RWPE1 (cell line): ENCODE measurements at places on chromosomes 13 and 19.

- no peak for DNase-seq
These were observed 415.4 kb upstream of the KLHL1 start for GRCh38 chr13:70523622-70524021.

GRCh38 chr19:4096049-4096892 is 27.7 kb downstream of the MAP2K2 start:
- DNase-seq = no peak

DNA sequence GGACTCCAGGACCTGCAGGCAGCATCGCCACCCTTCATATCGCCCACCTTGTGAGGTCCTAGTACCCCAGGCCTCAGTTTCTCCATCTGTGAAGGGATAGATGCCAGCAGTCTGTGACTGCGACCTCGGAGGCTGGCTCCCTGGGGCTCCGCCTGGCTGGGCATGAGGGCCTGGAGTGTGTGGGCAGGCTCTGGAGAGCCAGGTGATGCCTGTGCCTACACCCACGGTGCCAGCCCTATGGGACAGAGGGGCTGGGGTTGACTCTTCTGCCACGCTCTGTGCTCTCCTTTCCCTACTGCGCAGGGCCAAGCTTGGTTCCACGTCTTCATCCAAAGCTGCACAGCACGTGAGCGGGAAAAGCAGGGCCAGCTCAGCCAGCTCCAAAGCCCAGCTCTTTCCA is 26.0 kb upstream of the NFIC start:
- no peak for DNase-seq

DNA sequence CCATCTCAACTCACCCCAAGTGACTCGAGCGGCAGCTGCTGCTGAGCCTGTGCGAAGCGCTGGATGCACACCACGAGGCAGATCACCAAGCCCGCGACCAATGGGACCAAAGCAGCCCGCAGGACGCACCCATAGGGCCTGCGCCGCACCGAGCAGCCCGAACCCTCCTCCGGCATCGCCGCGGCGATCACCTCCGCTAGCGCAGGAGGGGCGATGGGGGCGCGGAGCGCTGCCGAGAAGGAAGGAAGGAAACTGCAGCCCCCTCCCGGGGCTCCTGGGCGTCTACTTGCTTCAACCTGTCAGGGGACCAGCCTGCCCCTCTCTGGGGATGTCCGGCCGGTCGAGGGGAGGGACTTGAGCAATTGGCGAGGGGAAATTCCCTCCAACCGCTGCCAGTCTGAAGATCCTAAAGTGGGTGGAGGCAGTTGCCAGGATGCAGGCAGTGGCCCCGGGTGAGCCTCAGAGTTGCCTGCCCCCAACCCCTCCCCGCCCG is at the start of gene CD70:
TSS of gene CD70 (minus strand) at position 324 of the 493 bp plus-strand sequence. CDS start at position 176, 148 bp downstream.
- DNase-seq = peak; percentile 48

GRCh38 chr13:100535426-100536135 is 53.0 kb downstream of the GGACT start:
- no peak for DNase-seq

GRCh38 chr19:5364674-5365073 is 24.1 kb upstream of the PTPRS start:
- DNase-seq = no peak
